DMS 273 treated with DMSO at 0.1 percent for 48 hours (cell line): ENCODE measurements at places on chromosomes 3 and 15.
A peak's percentile ranks its signal among the peaks of the same experiment; 100 is the strongest.

GRCh38 chr3:159766563-159767185, 222.0 kb upstream of the IL12A start:
- peak; percentile 19 for DNase-seq

- DNase-seq: no peak
Measured at GRCh38 chr3:154095832-154096421, 25.3 kb upstream of the ARHGEF26 start.

DNA sequence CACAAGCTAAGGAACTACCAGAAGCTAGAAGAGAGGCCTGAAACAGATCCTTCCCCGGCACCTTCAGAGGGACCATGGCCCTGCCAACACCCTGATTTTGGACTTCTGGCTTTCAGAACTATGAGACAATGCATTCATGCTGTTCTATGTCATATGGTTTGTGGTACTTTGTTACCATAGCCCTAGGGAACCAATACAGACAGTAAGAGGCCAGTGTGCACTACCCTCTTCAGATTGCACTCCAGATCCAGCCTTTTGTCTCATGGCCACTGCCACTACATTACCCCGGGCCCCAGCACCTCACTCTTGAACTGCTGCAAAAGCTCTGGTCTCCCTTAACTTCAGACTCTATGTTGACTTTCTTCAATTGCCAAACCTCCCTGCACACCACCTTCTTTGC, 24.0 kb downstream of the AAGAB start:
- DNase-seq: no peak

DNA sequence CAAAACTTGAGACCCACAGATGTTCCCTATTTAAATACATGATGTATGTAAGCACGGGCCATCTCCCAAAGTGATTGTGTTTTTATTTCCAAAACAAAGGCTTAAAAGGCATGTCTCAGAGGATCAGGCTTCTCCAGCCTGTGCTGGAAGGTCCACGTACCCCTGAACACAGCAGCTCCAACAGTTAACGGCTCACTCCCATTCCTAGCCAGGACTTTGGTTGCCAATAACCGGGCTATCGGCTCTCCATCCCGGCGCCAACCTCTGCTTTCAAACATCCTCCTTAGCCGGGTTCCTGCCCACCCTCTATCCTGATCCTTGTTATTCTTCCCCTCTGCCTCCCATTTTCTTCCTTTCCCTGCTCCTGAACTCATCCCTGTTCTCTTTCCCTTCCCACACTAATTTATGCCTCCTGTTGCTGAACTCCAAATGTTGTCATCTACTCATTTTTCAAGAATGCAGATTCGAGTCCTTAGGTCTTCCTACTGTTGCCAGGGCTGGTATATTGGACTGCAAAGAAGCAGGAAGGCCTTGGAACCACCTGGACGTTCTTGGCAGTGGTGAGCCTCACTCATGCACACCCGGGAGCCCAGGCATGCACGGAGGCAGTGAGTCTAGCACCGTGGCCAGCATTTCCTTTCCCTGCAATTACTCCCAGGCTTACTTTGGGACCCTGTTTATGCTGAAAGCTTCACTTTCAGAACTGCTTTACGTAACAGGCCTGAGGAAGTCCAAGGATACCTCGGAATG, 128.4 kb upstream of the RAD18 start:
- DNase-seq: no peak

DNA sequence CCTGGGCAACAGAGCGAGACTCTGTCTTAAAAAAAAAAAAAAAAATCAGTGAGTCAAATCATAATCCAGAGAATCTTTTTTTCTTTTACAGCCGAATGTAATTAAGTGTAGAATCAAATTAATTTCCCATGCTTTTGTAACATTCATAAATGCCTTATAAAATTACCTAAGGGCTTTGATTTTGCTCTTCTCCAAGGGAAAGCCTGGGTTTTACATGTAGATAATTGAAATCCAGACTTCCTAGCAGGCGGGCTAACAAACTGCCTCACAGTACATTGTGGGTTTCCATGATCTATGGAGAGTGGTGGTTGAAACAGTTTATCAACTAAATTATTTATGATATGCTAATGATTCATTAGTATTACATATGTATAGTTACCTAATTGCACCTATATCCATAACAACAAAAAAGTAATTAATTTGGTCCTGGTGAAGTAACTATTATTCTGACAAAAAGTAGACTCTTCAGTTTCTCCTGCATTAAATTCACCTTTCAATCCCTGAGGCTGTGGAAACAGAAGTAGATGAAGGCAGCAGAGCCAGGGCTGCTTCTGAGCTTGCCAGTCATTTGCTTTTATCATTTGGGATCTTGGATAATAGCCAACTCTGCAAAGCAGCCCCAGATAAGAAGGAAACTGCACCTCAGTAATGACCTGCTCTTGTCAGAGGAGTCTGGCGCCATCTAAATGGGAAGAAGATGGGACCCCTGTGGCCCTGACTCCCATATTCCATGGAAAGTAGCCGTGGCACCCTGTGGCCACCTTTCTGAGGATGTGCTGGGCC, 9.5 kb downstream of the CCR9 start:
- DNase-seq: no peak

- no peak for DNase-seq
Measured at GRCh38 chr3:189834462-189834861, 203.3 kb downstream of the TP63 start.

GRCh38 chr3:186025161-186025560, 83.7 kb downstream of the ETV5 start:
- no peak for DNase-seq

DNA sequence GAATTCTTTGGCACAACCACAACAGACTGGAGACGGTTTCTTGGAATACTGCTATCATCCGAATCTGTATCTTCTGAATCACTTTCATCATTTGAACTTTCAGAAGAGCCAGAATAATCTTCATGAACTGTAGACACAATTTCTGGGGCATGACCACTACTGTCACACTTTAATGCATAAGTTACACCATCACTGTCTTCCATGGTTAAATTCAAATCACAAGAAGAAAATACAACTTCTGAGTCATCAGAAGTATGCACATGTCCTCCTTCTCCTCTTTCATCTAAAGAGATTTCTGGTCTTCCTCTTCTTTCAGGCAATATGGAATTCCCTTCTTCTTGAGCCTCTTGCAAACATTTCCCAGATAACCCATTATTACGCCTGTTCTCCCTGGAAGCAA, 42.5 kb downstream of the SETD2 start:
- DNase-seq: no peak

- DNase-seq: no peak
Measured at GRCh38 chr3:7382293-7383010, 521.5 kb downstream of the GRM7 start.

DNA sequence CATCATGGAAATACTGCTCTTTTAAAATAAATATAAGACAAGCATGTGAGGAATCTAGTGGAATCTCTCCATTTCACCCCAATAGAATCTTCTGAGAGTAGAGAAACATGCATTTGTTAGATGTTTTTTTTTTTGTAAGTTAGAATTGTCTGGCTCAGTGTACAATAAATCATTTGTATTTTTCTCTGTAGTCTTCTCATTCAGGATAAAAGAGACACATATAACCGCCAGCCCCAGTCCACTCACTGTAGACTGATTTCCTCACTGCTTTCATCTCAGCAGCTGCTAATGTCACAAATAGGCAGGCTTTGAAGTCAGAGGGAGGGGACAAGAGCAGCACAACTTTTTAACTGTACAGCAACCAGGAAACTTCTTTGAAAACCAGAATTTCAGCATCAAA, 140.2 kb upstream of the RBMS3 start:
- no peak for DNase-seq

- DNase-seq: no peak
Measured at GRCh38 chr3:152270937-152271336, 2.2 kb downstream of the MBNL1 start.

GRCh38 chr3:126158016-126158911, 22.1 kb downstream of the ALDH1L1 start:
- no peak for DNase-seq

DNA sequence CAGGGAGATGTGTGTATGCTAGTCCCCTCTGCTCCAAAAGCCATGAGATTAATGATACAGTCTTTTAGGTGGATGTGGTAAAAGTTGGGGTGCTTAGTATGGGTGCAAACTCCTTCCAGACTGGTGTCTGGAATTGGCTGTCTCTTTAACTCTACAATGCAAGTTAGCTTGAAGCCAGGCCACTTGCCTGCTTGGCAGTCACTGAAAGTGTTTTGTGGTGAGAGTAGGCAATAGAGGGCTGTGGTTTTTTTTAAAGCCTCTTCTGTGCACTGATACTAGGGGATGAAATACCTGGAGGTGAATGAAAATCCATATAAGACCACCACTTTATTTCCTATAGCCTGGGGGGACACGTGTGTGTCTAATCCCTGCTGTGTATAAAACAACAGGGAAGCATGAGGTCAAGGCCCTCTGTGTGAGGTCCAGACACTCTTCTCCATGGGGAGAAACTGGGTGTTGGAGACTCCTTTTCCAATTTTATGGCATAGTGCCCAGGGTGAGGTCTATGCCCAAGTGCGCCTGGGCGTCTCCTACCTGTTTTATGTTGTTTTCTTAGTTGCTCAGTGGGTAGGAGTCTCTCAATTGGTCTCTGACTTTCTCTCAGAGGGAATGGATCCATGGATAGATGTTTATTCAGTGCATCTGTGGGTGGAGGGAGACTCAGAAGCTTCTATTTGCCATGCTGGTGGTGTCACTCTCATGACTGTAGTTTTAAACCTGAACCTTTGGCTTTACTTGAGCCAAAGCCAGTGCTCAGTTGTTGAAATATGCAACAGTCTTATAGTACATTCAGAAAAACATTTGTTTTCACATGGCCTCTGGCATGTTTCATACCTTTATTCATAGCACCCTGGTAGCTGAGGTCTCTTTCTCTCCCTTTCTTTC, 327.8 kb upstream of the ATP11B start:
- no peak for DNase-seq

GRCh38 chr3:50525987-50526386, 22.6 kb upstream of the CACNA2D2 start:
- DNase-seq: no peak

GRCh38 chr15:80636675-80637074, 58.4 kb upstream of the ABHD17C start:
- DNase-seq: peak; percentile 46

DNA sequence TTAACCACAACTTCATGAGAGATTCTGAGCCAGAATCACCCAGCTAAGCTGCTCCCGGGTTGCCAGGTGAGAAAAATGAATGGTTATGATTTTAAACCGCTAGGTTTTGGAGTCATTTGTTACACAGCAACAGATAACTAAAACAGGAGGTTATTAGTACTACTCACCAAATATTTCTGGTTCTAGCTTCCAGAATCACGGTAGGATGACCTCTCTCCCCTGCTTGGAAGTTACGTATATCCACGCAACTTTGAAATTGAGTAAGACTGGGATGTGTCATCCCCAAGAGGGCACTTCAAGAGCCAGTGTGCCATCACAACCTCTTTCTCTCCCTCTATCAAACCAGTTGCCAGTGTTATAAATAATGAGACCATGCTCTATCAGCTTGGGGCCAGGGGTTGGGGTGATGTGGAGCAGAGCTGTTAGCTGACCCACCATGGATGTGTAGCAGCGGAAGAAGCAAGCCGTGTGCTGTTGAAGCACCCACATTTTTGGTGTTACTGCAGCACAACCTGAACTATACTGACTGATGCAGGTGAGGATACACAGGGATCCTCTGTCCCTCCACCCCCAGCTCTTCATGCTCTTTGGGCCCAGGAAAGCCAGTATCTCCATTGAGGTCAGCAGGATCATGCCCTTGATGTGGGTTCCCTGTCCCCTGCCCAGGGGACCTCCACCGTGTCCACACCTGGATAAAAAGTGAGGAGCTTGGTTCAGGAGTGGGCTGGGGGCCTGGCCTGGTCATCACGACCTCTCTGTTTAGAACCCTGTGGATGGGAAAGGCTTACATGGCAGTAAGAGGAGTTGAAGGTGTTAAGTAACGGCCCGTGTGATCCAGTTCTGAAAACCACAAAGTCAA, 19.4 kb upstream of the ALDH1A3 start:
- no peak for DNase-seq

DNA sequence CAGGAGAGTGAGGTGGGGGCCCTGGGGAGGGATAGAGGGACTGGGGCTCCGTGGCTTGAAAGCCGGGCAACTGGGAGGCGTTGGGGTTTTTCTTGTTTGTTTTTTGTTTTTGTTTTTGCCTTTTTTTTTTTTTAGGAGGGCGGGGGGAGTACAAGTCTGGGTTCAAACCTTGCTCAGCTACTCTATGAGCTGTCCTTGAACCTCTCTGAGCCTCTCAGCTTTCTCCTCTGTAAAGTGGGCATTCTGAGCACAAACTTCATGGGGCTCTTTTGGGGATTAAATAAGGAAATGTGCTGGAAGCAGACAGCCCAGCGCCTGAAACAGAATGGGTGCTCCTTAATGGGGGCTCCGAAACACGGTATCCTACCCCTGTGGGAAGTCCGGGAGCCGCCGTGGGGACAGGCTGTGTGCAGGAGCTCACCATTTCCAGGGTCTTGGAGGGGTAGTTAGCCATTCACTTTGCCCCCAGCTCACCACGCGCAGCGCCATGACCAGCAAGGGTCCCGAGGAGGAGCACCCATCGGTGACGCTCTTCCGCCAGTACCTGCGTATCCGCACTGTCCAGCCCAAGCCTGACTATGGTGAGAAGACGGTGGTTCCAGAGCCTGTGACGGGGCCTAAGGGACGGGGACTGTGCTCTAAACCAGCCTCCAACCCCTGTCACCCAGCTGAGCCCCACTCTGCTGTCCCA, 388 bp downstream of the ACY1 start:
- no peak for DNase-seq

- DNase-seq: no peak
Measured at GRCh38 chr3:116103868-116104530, 341.3 kb downstream of the LSAMP start.

- no peak for DNase-seq
Measured at GRCh38 chr15:25691544-25692430, 171.3 kb downstream of the ATP10A start.

DNA sequence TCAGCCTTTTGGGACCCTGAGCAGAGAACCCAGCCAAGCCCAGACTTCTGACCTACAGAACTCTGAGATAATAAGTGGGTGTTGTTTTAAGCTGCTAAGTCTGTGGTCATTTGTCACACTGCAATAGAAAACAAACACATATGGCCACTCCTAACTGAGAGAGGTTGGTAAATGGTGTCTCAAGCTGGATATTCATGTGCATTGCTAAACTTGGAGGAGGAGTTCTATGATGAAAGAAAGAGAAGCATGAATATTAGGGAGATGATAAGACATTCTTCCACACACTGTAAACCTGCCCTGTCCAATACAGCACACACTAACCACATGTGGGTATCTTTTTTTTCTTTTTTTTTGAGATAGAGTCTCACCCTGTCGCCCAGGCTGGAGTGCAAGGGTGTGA, 27.8 kb upstream of the UBL7 start:
- no peak for DNase-seq

- DNase-seq: no peak
Measured at GRCh38 chr15:68739390-68740080, 81.2 kb downstream of the ANP32A start.
